ENCODE measurements at places on chromosomes 16 and 17.
A peak's percentile ranks its signal among the peaks of the same experiment; 100 is the strongest.

DNA sequence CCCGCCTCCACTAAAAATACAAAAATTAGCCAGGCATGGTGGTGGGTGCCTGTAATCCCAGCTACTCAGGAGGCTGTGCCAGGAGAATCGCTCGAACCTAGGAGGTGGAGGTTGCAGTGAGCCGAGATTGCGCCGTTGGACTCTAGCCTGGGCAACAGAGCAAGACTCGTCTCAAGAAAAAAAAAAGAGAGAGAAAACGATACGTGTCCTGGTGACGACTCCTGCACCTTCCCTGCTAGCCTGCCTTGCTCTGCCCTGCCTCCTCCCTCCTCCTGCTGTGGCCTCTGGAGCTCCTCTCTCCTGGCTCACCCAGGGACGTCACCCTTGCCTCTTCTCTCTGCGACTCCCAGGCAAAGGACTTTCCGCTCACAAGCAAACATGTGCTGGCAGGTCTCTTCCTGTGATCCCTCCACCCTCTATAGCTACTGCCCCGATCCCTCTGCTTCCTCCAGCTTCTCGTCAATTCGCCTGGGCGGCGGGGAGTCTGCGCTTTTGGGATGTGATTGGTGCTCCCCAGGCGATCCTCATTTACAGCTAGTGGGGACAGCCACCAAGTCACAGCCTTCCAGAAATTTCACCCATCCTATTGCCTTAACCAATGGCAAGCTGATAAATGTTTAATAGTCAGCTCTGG is 25.5 kb upstream of the CBX4 start:
- no peak for DNase-seq

GRCh38 chr17:41695954-41696757 is 7.5 kb downstream of the EIF1 start:
- peak; percentile 58 for DNase-seq

GRCh38 chr16:13611596-13611995 is 308.4 kb upstream of the ERCC4 start:
- no peak for DNase-seq

DNA sequence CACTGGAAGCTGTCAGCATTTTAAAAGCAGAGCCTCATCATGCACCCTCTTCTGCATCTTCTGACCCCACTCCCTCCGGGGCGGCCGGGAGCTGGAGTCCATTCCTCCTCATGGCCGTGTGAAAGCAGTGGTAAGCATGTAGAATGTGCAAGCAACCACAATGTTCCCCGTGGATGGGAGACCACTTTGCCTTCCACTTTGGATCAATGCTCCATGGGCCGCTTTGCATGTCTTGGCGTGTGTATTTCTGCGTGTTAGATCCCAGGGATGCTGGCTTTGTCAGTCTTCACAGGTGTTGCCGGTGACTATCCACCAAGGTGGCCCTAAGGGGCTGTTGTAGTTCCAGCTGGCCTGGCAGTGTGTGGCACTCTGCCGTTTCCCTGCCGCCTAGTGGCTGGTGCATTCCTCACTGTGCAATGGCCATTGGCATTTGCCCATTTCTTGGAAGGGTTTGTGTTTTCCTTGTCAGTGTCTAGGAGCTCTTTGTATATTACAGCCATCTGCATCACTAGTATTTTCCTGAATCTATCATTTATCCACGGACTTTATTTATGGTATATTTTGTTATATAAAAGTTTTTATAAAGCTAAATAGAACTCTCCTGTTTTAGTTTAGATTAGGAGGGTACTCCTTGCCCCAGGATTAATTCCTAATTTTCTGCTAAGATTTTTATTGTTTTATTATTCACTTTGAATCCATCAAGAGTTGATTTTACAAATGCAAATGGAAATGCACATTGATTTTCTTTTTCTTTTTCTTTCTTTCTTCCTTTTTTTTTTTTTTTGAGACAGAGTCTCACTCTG is 5.8 kb upstream of the ALDH3A1 start:
- no peak for DNase-seq

- no peak for DNase-seq
These were observed 558 bp downstream of the SOX15 start for GRCh38 chr17:7589204-7589868.

DNA sequence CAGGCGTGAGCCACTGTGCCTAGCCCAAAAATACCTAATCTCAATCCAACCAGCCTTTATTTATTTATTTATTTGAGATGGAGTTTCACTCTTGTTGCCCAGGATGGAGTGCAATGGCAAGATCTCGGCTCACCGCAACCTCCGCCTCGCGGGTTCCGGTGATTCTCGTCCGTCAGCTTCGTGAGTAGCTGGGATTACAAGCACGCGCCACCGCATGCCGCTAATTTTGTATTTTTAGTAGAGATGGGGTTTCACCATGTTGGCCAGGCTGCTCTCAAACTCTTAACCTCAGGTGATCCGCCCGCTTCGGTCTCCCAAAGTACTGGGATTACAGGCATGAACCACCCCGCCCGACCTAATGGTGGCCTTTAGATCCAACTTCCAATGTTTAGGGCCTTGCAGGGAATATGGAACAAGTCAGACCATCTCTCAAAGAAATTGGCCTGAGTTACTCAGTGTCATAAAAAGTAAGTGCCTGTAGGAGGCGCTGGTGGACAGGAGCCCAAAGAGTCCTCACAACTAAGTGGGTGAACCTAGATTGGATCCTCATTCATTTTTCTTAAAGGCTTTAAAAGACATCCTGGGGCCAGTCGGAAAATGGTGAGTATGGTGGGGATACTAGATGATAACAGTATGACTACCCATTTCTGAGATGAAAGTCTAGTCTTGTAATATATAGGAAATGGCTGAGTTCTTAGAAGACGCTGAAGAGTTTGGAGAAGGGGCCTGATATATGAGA is 4.6 kb downstream of the ZSCAN10 start:
- DNase-seq = no peak

DNA sequence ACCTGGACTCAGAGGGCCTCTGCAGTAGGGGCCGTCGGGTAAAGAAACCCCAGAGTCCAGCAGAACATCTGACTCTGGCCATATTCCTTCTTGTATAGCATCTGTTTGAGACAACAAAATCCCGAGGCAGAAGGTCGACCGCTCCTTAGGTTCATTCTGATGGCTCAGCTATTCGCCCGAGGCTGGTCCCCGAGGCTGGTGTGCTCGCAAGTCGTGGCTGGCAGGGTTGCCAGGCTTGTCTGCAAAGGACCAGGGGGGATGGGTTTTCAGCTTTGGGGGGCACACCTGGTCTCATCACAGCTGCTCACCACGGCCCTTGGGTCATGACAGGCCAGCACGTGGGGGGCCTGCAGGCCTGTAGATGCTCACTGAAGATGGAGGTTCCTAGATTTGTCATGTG is 119.1 kb downstream of the BANP start:
- no peak for DNase-seq

DNA sequence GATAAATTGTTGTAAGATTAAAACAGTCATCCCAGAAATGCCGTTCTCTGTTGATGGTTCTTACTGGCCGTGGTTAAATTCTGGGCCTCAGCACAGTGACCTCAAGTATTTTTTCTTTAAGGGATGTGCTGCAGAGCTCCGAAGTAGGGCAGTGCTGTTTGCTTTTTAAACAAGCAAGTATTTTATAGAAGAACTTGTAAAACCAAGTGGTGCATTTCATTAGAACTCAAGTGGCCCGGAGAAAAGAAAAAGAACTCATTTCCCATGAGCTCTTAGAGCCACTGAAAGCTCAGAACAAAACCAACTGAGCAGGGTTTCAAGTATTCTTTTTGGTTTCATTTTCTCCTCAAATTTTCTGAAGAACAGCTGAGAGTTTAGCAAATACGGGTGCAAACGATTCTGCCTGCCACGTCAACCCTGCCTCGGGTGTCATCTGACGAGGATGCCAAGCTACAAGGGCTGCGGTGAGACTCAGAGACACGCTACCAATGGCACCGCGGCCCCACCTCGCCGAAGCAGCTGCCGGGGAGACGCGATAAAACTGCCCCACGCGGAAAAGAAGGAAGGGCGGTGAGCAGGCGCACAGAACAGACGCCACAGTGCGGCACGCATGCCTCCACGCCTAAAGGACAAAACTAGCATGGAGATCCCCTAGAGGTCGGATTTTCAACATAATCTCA is 6.3 kb downstream of the LMF1 start:
- peak; percentile 33 for DNase-seq

- DNase-seq = no peak
These were observed 472.7 kb downstream of the KCNJ2 start for GRCh38 chr17:70642059-70642458.

GRCh38 chr16:87369796-87370719 is 13.5 kb downstream of the FBXO31 start:
- no peak for DNase-seq

- DNase-seq = no peak
These were observed 105.2 kb downstream of the C16orf95 start for GRCh38 chr16:87212026-87212425.

DNA sequence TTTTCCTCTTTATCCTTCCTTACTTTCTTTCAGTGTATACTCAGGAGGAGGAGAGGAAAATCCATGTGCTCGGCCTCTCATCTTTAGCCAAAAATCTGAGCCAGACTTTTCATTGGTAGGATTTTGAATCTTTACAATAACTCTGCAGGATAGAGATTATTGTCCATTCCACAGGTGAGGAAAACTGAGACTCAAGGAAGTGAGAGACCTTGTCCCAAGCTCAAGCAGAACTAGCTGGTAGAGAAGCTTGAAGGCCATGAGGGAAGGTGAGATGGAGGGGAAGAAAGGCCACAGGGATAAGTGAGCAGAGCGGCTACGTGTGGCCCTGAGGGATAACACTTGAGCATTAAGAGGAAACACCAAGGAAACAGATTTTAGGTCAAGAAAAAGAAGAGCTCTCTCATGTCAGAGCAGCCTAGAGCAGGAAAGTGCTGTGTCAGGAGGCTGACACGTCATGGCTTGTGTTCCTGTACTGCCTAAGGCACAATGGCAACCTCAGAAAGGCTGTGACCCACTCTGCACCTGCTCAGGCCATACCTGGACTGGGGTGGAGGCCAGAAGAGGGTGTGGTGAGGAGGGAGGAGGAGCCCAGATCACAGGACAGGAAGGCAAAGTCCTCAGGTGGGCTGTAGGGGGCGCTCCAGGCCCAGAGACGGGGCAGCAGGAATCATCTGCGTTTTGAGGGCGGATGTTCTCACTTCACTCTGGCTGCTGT is 11.9 kb downstream of the MT4 start:
- peak; percentile 69 for DNase-seq

GRCh38 chr17:52233176-52233575 is 74.7 kb upstream of the CA10 start:
- no peak for DNase-seq

DNA sequence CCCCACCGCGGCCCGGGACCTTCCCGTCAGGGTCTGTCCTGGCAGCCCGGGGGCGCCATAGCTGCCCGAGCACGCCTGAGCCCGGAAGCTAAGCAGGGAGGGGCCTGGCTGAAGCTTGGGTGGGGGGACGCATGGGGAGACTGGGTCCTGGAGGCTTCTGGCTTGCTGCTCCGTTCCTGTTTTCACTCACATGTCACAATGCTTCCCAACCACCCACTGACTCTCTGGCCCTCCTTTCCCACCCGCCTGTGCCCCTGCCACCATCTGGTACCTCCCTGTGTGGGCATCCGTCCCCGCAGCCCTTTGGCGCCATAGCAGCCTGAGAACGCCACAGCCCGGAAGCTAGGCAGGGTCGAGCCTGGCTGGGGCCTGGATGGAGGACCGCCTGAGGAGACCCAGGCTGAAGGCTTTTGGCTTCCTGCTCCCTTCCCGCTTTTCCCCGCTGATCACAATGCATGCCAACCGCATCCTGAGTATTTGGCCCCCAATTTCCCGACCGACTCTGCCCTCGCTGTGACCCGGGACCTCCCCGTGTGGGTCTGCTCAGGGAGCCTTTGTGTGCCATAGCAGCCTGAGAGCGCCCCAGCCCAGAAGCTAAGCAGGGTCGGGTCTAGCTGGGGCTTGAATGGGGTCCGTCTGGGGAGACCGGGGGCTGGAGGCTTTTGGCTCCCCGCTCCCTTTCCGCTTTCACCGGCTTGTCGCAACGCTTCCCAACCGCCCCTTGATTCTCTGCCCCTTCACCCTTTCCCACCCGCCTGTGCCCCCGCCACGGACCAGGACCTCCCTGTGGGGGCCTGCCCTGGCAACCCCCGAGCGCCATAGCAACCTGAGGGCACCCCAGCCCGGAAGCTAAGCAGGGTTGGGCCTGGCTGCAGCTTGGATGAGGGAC is 2290.1 kb downstream of the TP53TG3F start:
- DNase-seq = no peak

- no peak for DNase-seq
These were observed 71.5 kb upstream of the NKD1 start for GRCh38 chr16:50476486-50477255.

DNA sequence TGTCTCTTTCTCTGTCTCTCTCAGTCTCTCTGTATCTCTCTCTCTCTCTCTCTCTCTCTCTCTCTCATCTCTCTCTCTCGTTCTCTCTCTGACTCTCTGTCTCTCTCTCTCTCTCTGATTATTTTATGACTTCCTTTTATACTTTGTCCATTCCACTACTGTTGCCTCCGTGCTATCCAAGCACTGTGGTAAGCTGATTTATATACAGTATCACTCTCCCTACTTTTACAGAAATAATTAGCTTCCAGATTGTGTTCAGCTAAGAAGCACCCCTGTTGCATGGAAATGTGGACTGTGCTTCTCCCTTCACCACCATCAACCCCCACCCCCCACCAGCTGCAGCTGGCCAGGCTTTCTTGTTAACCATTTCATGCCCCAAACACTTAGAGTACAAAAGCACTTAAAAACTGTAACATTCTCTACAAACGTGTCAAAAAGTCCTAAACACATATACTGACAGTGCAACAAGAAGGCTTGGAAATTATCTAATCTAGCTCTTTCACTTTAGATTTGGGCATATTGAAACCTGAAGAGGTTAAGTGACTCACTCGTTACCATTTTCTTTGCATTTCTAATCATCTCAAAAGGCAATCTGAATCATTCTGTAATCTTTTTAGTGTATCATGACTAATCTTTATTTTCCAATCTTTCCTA is 11.6 kb upstream of the TMEM100 start:
- DNase-seq = no peak

GRCh38 chr16:55809851-55810250 is 23.0 kb downstream of the CES1 start:
- DNase-seq = no peak

GRCh38 chr17:60006160-60006559 is 41.6 kb upstream of the RNFT1 start:
- DNase-seq = no peak

DNA sequence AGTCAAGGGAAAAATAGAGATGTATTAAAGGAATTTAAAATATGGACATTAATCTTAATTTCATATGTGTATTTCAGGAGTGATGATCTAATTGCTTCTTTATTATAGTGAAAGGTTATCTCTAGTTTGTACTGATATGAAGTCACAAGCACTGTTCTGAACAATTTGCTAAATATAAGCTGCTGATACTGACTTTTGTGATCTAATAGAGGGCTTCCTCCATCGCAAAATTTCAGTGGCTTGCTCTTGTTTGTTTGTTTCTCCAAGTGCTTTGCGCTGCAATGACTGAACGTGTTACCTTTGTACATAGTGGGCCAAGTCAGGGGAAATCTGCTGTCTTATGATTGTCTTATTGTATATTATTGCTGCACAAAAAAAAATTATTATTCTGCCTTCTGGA is 307.0 kb downstream of the KCNJ2 start:
- no peak for DNase-seq

DNA sequence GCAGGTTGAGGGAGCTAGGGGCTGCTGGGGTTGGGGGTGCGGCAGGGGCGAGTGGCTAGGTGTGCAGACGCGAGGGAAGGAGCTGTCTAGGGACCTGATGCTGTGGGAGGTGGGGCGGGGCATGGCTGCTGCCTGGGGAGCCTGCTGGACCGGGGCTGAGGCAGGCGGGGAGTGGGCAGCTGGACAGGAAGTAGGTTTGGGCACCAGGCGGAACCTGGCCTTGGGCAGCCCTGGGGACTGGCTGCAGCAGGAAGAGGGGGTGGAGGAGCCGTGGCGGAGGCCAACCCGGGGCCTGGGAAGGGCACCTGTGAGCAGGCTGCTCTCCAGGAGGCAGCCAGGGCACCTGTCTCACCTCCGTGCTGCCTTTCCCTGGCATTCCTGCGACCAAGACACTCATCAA is 5.9 kb upstream of the DNASE1L2 start:
- no peak for DNase-seq
